Endodermal cell (in vitro differentiated cells): ENCODE measurements at places on chromosomes 5 and 9.

DNA sequence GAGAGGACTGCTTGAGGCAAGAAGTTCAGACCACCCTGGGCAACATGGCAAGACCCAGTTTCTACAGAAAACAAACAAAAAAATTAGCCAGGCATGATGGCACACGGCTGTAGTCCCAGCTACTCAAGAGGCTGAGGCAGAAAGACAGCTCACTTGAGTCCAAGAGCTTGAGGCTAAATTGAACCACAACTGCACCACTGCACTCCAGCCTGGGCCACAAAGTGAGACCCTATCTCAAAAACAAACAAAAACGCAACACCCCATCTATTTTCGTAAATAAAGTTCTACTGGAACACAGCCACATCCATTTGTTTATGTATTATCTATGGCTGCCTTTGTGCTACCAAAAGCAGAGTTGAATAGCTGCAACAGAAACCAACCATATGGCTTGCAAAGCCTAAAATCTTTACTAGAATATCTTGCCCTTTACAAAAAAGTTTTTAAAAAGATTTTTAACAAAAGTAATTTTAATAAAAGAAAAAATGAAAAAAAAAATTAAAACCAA is 67.5 kb downstream of the SETX start:
- DNase-seq = no peak

GRCh38 chr9:128383007-128383753 is 12.0 kb downstream of the URM1 start:
- DNase-seq = peak; percentile 85

DNA sequence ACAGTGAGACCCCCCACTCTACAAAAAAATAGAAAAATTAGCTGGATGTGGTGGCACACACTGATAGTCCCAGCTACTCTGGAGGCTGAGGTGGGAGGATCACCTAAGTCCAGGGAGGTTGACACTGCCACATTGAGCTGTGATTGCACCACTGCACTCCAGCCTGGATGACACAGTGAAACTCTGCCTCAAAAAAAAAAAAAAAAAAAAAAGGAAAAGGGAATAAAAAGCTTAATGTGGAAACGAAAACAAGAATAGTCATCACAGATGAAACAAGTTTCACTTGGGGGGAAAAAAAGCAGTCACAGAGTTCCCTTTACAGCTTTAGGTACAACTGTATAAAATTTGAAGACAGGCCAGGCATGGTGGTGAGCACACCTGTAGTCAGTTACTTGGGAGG is 84.2 kb downstream of the FNBP1 start:
- no peak for DNase-seq

GRCh38 chr5:93748875-93749397 is 7.5 kb upstream of the POU5F2 start:
- DNase-seq = no peak

DNA sequence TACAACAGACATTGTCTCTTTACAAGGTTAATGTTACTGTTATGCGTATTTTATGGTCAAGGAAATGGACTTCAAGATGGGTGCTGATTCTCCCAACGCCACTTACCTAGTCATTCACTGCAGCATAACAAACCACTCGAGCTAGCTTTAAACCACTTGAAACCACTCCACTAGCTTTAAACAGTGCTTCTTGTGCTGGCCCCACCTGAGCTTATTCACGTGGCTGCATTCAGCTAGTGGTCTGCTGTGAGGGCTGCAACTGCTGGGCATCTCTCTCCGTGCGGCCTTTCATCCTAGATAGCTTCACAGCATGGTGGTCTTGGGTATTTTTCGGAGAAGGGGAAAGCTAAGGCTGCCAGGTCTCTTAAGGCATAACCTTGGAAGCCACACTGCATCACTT is 3.5 kb upstream of the HRH2 start:
- DNase-seq = no peak

DNA sequence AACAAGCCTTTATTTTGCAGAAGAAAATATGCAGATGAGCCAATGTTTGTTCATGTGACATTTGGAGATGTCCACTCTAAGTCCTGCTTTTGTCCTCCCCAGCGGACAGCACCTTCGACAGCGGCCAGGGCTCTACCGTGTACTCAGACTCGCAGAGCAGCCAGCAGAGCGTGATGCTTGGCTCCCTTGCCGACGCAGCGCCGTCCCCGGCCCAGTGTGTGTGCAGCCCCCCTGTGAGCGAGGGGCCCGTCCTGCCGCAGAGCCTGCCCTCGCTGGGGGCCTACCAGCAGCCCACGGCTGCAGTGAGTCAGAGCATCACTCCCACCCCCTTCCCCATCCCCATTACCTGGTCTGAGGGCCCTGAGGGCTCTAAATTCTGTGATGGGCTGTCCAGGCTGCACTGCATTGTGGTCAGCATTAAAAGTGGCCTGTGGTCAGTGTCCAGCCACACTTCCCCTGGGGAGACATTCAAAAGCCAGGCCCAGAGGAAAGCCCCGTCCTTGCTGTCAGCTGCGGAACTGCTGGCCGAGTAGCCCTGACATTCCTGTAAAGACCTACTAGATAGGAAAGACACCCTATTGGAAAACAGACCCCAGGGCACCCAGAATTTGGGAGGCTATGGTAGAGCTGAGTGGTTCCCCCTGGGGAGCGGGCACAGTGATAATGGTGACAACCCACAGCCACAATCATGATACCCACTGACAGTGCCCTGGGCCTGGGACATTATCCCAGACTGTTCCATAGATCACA is 69.0 kb downstream of the WNK2 start:
- DNase-seq = no peak

GRCh38 chr9:14573319-14573718 is 119.9 kb downstream of the ZDHHC21 start:
- DNase-seq = no peak

DNA sequence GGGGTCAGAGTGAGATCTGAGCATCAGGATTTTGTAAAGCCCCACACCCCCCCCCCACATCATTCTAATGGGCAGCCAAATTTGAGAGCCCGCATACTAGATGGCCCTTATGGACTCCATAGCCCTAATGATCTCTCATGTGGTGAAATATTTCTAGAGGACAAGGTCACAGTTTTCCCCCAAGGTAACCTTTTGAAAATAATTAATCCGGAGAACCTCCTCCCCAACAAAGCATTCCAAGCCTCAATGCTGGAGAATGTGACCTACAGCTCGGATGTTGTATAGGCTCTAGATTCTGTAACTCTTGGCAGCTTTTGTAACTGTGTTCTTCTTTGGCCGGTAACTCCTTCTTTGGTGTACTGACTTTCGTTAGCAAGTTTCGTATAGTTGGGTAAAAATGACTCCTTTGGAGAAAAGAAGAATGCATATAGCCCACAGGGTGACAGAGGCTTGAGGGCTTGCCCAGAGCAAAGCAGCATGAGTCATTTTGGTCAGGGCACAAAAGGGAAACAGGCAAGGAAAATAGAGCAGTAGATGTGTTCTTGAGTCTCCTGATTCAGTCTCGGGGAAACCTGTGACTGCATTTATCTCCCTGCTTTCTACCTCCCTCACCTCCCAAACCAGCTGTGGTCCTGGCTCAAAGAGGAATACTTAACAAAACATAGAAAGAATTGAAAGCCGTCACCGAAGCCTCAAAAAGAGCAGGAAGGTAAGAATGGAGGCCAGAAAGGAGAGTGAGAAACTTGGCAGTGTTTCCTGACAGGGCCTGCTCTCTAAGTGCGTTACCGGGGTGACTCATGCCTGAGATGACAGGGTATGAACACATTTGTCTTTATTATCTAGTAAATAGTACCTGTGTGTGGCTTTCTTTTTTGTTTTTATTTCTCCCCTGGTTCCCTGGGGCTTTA is 6.6 kb upstream of the XPA start:
- no peak for DNase-seq

DNA sequence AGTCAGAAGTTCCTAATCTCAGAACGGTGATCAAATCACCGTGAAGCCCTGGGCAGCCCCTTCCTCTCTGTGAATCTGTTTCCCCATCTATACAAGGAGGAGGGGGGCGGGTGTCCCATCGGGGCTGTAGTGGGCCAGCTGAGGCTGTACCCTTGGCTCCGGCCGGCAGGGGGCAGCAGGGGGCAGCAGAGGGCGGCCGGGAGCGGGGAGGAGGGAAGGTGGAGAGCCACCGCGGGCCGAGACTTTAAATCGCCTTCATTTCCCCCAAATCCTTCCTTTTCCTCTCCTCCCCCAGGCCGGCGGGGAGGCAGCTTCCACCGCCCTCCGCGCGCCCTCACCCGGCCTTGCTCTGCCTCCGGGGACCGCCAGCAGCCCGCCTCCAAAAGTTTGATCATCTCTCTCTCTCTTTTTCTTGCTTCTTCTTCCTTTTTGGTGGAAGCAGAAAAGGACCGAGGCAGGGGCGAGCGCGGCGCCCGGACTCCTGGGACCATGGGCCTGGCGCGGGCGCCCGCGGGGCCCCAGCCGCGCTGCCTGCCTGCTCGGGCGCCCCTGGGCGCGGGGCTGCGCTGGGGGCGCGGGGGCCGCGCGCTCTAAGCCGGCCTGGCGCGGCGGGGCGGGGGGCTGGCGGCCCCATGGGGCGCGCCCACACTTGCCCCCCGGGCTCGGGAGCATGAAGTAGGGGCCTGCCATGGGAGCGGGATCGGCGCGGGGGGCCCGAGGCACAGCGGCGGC is at the start of gene COL27A1:
Gene COL27A1, plus strand, starts transcription at position 275 of the 732 bp plus-strand sequence. Its CDS starts 414 bp downstream, at position 689.
- DNase-seq = peak; percentile 97

DNA sequence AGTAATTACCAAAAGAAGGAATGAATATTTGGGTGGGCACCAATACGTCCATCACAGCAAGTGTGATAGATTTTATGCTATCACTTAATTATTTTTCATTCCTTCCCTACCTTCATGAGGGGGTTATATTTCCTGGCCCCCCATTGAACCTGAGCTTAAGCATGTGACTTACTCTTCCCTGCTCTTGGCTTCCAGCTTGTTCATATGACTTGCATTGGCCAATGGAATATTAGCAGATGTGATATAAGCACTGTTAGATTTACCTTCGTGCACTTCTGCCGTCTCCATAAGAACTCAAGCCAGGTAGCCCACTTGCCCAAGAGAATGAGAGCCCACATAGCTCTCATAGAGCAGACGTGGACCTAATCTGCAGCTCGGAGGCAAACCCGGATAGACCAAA is 99.1 kb upstream of the SMARCA2 start:
- no peak for DNase-seq

- DNase-seq = no peak
These were observed 410.4 kb upstream of the KLF4 start for GRCh38 chr9:107899961-107900330.

- DNase-seq = no peak
These were observed 68.8 kb downstream of the HACD4 start for GRCh38 chr9:20962536-20963225.

GRCh38 chr5:13629218-13629617 is 315.3 kb downstream of the DNAH5 start:
- no peak for DNase-seq

GRCh38 chr5:152884006-152884405 is 478.9 kb upstream of the NMUR2 start:
- no peak for DNase-seq

- no peak for DNase-seq
These were observed 67.7 kb upstream of the FCN1 start for GRCh38 chr9:134985451-134985850.

DNA sequence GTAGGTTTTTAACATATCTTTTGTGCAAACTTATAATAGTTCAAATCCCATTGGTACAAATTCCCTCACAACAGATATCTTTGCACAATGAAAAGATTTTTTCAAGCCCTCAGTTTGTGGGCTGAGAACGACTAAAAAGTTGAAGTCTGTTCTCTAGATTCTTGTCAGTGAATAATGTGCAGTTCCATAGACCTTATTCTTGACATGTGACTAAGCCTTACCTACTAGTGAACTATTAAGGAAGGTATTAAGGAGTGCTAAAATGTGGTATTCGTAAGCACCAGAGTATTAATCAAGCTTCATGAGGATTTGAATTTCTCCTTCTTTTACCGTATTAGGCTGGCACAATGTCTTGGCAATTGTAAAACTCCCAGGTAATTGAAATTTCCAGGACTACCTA is 205.6 kb upstream of the DMRTA1 start:
- no peak for DNase-seq

GRCh38 chr5:138565100-138565821 is 9.9 kb downstream of the HSPA9 start:
- no peak for DNase-seq

DNA sequence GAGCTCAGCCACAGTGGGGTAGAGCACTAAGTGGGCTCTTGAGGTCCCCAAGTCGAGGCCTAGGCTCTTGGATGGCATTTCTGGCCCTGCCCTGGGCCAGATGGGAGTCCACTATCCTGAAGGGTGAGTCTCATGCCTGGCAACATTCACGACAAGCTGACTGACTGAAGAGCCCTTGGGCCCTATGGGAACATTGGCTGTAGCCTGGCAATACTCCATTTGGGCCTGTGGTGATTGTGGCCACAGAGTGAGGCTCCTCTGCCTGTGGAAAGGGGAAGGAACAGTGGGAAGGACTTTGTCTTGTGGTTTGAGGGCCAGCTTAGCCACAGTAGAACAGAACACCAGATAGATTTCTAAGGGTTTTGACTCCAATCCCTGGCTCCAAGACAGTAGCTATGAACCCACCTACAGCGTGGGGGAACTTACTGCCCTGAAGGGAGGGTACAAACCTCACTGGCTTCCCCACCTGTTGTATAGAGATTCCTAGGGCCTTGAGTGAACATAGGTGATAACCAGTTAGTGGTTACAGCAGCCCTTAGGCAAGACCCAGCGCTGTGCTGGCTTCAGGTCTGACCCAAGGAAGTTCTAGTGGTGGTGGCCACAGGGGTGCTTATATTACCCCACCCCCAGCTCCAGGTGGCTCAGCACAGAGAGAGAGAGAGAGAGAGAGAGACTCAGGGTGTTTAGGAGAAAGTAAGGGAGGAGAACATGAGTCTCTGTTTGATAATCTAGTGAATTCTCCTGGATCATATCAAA is 72.4 kb downstream of the KIAA0825 start:
- DNase-seq = no peak

GRCh38 chr9:13941714-13942113 is 372.2 kb downstream of the NFIB start:
- DNase-seq = no peak

GRCh38 chr9:124776954-124777648 is at the start of gene OLFML2A:
TSS of gene OLFML2A (plus strand) at chr9:124777133. CDS start at chr9:124777271, 138 bp downstream.
- peak; percentile 87 for DNase-seq

DNA sequence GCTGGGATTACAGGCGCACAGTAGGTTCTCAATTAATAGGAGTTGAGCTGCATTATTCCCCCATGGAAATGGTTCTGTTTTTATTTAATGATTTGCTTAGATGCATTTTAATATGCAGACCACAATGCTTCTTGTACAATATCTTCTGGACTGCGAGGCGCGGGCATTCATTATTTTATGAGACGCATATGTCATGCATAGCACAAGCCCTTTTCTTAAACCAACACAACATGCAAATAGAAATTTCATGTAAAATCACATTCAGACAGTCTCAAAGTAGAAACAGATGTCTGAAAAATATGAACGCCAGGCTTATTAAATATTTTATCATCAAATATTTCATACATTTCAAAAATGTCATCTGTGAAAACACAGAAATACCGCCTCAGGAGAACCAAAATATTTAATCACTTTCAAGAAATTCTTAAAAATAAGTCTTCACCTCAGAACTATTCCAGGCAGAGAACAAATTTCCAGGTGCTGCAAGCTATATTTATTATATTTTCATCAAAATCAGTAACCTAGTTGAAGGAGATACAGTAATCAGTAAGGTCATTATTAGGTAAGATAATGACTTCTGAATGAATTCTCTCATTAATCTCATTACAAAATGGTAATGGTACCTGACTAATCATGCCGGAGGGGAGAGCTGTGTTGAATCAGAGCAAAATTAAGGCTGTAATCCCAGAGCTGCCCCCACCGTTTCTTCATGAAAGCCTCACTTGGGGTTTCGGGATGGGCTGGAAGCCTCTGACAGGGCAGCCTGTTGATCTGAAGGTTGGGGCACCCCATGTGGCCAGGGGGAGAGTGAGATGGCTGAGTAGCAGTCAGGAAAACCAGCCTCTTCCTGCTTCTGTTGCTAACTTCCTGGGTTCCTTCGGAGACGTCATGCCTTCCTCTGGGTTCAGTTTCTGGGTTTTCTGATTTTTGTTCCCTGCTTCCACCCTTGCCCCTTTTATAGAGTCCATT is 133.9 kb upstream of the ZNF618 start:
- peak; percentile 65 for DNase-seq
